ENCODE measurements at places on chromosomes 5 and 9.

- DNase-seq: no peak
Measured at GRCh38 chr5:89178541-89178940, 295.6 kb upstream of the MEF2C start.

DNA sequence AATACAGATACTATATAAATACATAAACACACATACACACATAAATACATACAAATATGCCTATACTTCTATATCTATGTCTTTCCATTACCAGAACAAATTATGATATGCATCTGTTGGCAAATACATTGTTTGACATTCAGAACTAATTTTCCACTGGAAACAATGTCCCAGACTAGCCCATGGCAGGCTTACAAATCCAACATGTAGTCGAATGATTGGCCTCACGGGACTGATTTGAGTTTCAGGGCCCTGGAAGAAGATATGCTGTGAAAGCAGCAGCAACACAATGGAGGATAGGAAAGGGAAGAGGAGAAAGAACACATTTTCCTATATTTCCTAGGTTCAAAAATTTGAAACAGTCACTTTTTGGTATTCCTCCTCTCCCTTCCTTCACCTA, 881.1 kb upstream of the DMAC1 start:
- no peak for DNase-seq

GRCh38 chr9:112541685-112542084, 55.1 kb downstream of the KIAA1958 start:
- DNase-seq: no peak

DNA sequence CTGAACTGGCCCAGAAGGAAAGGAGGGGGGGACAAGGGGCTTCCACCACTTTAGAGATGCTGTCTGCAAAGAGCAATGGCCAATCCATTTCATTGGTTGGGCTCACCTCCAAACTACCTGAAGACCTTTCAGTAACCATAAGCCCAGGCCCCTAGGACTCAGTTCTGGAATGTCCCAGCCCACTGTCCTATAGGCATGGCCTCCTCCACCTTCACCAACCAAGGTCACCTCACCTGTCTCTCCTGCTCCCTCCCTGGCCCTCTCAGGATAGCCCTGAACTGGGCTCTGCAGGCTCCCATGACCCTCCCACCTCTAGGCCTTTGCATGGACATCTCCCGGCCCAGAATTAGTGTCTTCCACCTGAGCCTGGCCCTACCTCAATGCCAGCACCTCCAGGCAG, 22.4 kb downstream of the S1PR3 start:
- DNase-seq: no peak

- DNase-seq: no peak
Measured at GRCh38 chr9:73133921-73134407, 17.7 kb upstream of the ANXA1 start.

DNA sequence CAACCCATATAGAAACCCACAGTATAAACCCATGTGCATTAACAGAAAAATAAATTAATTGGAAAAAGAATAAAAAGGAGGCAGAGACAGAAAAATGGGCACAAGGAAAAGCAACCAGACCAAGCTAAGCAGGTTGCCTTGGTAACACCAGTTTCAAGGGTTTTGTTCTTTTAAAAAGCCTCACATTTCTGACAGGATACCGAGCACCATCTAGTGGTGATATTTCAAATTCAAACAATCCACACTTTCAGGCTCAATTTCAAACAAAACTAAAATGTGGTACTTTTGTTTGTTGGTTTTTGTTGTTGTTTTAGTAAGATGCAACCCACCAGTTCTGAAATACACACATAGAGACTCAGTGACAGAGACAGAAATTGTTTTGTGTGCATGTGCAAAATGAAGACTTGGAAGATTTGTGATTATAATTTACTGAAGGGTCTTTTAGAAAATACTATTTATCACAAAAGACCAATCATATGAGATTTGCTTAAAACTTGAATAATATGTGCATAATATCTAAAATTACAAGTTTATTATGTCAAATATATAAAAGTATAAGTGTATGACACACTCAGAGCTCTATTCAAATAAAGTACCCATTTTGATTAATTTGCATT, 318.2 kb downstream of the SLCO4C1 start:
- DNase-seq: peak; percentile 18

GRCh38 chr9:127131871-127132270, 9.4 kb upstream of the ANGPTL2 start:
- no peak for DNase-seq

- DNase-seq: no peak
Measured at GRCh38 chr9:96513622-96514021, 63.7 kb downstream of the HABP4 start.

DNA sequence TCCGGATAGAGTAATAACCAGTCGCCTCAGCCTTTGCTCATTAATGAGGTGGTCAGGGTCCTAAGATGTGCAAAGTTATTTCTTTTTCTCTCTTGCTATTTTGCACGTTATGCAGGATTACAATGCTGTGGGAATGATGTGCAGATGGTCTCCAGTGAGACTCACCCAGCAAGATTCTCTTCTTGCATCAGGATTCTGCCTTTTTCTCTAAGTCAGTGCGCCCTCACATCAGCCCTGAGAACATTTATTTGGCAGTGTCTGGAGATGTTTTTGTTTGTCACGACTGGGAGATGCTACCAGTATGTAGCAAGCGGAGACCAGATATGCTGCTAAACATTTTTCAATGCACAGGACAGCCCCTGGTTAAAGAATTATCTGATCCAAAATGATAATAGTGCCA, 280.3 kb upstream of the WWC1 start:
- DNase-seq: no peak

- DNase-seq: no peak
Measured at GRCh38 chr5:136004436-136004835, 24.4 kb upstream of the TGFBI start.

DNA sequence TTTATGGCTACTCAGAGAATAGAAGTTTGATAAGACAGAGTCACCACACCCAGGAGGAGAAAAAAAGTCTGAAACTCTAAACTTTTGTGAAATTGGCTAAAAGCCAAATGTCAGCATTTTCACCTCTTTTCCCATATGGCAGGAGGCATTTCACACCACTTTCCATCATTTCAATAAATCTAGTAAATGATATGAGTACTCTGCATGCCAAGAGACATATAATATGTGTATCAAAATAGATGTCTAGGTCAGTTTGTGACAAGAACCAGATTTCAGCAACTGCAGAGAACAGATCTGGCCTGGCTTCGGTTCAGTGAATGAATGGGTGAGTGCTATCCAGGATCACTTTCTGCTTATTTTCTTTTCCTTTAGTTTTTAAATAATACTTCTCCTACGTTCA, 470.8 kb downstream of the ENC1 start:
- DNase-seq: no peak

- no peak for DNase-seq
Measured at GRCh38 chr5:103270581-103270980, 12.0 kb downstream of the MACIR start.

DNA sequence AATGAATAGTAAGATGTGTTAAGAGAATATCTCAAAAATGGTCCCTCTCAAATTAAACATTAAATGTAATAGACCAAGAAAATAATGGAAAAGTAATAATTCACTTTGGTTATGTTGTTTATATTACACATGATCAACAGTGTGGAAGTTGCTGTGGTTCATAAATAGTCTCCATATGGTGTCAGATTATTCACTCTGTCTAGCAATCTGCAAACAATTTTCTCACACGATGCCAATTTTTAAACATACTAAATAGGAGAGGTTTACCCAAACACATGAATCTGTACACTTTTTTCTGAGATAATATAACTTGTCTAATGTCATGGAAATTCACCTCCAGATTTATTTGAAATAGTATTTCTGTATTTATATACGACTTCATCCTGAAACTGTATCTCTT, 217.4 kb upstream of the FBXL7 start:
- DNase-seq: no peak

DNA sequence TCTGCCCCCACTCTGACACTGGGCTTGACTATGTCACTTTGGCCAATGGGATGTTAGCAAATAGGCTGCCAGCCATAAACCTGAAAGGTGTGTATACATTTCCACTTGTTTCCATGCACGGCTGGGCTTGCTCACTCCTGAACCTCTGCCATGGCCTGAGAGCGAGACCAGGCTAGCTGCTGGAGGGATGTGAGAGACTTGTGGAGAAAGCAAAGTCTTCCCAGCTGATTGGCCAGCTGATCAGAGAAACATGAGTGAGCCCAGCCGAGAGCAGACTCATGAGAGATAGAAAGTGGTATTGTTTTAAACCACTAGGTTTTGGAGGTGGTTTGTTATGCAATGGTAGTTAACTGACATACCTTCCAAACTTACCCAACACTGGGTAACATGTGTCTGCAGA, 13.9 kb downstream of the FAM193B start:
- DNase-seq: no peak

DNA sequence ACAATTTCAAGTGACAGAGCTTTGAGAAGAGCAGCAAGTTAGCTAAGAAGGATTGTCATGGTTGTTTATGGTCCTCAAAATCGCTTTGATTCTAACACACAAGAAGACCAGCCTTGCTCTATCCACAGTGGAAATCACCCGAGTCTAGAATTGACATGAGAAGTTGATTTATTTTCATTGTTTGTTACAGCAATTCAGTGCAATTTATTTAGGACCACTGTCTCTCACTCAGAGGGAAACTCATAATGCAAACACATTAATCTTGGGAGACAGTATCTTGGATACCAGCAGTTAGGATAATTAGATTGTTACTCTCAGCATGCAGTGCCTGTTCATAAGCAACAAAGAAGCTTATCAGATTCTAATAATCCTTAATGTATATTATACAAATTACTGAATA, 498.9 kb downstream of the NTRK2 start:
- DNase-seq: no peak

GRCh38 chr5:178207917-178208280, 3.6 kb downstream of the HNRNPAB start:
- DNase-seq: no peak

- no peak for DNase-seq
Measured at GRCh38 chr9:92187989-92188714, 72.9 kb upstream of the SPTLC1 start.

GRCh38 chr5:115578657-115579056, 23.6 kb downstream of the TICAM2 start:
- no peak for DNase-seq

DNA sequence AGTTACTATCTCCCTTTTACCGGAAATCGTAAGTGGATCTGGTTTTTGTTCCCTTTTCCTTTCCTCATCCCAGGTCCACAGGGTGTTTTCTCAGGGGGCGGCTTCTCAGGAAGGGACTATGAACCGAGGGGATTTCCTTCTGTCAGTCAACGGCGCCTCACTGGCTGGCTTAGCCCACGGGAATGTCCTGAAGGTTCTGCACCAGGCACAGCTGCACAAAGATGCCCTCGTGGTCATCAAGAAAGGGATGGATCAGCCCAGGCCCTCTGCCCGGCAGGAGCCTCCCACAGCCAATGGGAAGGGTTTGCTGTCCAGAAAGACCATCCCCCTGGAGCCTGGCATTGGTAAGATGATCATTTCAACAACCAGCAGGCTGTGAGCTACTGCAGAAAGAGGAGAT, 75.8 kb downstream of the GOLPH3 start:
- no peak for DNase-seq

- peak; percentile 73 for DNase-seq
Measured at GRCh38 chr5:77852514-77853352, 76.6 kb upstream of the TBCA start.

GRCh38 chr5:54637654-54638053, 120.1 kb downstream of the SNX18 start:
- DNase-seq: no peak

DNA sequence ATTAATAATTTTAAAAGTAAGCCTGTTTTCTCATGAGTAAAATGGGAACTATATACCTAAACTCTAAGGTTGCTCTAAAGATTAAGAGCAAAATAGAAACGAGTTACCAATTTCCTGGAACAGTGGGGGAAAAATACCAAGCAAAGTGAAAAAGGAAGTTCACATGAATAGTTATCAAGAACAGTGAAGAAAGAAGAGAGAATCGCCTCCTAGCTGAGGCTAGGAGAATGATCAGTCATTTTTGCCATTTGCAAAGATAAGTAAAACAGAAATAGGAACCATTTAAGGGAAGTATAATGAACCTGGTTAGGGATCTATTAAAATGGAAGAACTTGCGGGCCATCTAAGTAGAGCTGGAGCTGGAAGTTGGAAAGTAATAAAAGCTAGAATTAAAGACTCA, 50.7 kb downstream of the P4HA2 start:
- DNase-seq: no peak

GRCh38 chr5:14587150-14587549, 5.6 kb downstream of the OTULINL start:
- DNase-seq: no peak

GRCh38 chr9:126581893-126582292, 31.8 kb upstream of the LMX1B start:
- DNase-seq: no peak

GRCh38 chr5:26805076-26805475, 233.3 kb downstream of the CDH9 start:
- no peak for DNase-seq

DNA sequence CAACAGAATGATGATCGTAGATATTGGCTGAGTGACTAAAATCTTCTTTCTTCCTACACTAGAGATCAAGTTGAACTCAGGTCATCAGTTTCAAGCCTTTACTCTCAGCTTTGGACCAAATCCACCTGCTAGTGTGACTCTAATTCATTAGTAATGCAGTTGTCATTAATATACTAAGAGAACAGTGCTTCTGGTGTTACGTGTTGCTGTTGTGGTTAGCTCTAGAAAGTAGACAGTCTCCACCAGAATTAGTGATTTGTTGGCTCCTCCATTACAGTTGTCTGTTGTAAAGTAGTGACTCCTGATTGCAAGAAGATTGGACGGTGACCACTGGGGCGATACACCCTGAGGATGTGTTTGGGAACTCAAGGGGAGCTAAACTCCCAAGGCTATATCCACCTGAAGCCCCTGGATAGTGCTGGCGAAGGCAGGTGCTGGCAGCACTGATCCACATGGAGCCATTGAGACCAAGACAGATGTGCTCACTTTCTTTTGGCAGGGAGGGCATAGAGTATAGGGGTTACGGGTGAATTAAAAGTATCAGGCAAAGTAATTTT, 3.1 kb downstream of the CAMK4 start:
- no peak for DNase-seq

GRCh38 chr5:137581776-137582175, 82.7 kb upstream of the SPOCK1 start:
- DNase-seq: no peak

GRCh38 chr9:82052081-82052480, 63.5 kb downstream of the SPATA31D1 start:
- DNase-seq: no peak

DNA sequence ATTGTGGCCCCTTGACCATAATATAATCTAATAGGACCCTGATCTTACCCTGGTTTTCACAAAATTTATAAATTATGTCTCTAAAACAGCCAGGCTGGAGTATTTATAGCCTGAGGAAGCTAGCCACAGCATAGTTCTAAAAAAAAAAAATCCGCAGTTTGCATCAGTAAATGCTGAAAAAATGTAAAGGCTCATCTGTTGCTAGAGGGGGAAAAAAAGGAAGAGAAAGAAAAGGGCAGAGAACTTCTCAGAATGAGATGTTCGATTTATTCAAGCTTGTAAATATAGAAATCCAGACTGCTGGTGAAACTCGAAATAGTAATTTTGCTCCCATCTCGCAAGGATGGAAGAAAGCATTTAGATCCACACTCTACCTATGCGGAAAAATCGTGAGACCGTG, 467.5 kb downstream of the NTRK2 start:
- no peak for DNase-seq

GRCh38 chr5:64637144-64637543, 53.2 kb upstream of the SHISAL2B start:
- no peak for DNase-seq

GRCh38 chr5:149439899-149440542, 60.9 kb upstream of the IL17B start:
- DNase-seq: no peak

- no peak for DNase-seq
Measured at GRCh38 chr5:166624573-166624972, 1666.9 kb upstream of the WWC1 start.

GRCh38 chr5:138240650-138241385, 27.7 kb upstream of the CDC23 start:
- no peak for DNase-seq
